ENCODE measurements at places on chromosomes 2 and 18. TPM values are rescaled to one million over a fixed set of nuclear protein-coding genes. Genes with fewer than 3 reads are reported as not detected.

DPYSL5 gene
- total RNA-seq, result 3.3 TPM

IL37 gene
- total RNA-seq, result not detected

IL36B gene
- total RNA-seq, result not detected

ADGRF3 gene
- total RNA-seq, result not detected

WNT10A gene
- 5.7 TPM for total RNA-seq

LAMA1 gene
- 4.5 TPM for total RNA-seq

GRCh38 chr2:151175864-151176263, 85.8 kb downstream of the RBM43 start:
- no peak for DNase-seq

DNA sequence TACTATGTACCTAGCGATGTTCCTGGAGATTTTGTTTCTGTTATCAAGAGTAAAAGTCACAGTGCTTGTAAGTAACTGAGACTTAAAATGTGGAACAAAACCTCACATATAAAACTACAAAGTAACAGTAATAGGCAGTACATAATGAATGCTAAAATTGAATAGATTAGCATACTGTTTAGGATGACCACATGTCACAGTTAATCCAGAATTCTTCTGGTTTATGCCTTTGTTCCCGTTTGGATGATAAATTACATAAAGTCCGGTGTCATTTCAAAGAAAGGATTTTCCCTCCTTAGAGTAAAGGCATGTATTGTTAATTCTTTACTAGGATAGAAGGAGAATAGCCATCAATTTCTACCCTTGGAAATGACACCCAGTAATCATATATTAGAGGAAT, 56.1 kb downstream of the RBM43 start:
- no peak for DNase-seq

DNA sequence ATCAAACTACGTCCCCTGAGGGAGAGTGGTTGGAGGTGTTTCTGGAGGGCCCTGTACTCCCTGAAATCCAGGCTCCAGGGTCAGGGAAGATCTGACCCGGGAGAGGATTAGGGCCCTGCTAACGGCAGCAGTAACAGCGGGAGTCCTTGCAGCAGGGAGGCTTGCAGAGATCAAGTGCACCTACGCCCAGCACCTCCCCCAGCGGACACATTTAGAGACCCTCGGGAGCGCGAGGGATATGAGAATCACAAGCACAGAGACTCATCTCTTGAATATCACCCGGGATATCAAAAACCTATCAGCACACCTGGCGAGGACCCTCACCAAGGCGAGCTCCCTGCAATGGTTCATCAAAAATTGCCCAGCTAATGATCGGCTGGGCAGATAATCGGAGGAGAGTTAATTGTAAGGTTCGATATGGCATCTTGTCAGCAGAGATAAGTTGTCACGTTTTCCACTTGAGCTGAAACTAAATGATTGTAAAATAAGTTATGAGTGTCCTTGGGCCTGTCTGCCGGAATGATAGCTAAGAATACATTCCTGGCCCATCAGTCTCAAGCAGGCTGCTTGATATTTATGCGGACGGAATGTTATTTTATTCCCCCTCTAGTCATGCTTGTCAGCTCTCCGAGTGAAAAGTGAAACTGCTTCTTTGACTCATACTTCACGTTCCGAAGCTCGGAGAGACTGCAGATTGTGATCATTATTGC, 209.8 kb downstream of the GBX2 start:
- no peak for DNase-seq

GRCh38 chr2:144504218-144504641, 15.7 kb downstream of the ZEB2 start:
- DNase-seq, result peak; percentile 56

DNA sequence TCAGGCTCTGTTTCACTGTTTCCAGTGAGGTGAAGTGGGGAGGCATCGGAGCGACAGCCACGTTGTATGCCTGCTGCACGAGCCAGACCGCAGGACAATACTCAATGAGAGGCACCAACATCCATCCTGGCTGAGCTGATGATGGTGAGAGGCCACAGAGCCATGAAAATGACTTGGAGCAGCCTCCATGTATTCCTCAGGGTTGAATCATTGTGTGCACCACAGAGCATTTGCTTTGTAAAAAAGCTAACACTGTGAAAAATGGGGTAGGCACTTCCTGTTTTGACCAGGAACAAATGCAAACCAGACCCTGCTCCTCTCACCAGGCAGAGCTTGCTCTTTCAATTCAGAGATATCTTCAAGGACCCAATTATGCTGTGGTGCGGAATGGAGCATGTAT, 87.2 kb downstream of the LPIN1 start:
- no peak for DNase-seq

GRCh38 chr2:85156153-85156552, 23.0 kb downstream of the TCF7L1 start:
- DNase-seq, result peak; percentile 75

- no peak for DNase-seq
Measured at GRCh38 chr2:96929245-96929925, 57.0 kb downstream of the FAM178B start.

- DNase-seq, result no peak
Measured at GRCh38 chr2:44957656-44958327, 16.3 kb downstream of the SIX3 start.

- no peak for DNase-seq
Measured at GRCh38 chr2:7972670-7973069, 709.2 kb upstream of the ID2 start.

- DNase-seq, result no peak
Measured at GRCh38 chr2:191597186-191597751, 80.7 kb upstream of the NABP1 start.

GRCh38 chr2:86302320-86302719, 35.1 kb downstream of the REEP1 start:
- DNase-seq, result peak; percentile 37

GRCh38 chr18:10057894-10058791, 144.3 kb downstream of the VAPA start:
- peak; percentile 37 for DNase-seq

- no peak for DNase-seq
Measured at GRCh38 chr2:165508927-165509326, 39.4 kb downstream of the CSRNP3 start.

- DNase-seq, result peak; percentile 13
Measured at GRCh38 chr18:63683152-63683551, 19.6 kb upstream of the SERPINB11 start.

DNA sequence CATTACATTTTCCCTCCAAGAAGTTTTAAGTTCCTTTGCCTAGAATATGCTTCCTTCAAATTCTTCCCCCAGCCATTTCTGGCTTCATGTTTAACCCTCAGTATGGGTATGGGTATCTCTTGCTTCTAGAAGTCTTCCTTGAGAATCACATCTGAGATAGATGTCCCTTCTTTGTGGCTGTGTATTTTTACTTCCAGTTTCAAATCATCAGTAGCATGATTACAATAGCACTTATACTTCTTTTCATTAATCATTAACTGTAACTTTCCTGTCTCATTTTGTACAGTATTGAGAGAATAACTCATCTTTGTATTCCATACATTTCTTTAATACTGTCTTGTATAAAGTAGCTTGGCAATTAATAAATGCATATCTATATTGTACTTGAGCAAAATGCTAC, 17.3 kb upstream of the PDE1A start:
- no peak for DNase-seq

DNA sequence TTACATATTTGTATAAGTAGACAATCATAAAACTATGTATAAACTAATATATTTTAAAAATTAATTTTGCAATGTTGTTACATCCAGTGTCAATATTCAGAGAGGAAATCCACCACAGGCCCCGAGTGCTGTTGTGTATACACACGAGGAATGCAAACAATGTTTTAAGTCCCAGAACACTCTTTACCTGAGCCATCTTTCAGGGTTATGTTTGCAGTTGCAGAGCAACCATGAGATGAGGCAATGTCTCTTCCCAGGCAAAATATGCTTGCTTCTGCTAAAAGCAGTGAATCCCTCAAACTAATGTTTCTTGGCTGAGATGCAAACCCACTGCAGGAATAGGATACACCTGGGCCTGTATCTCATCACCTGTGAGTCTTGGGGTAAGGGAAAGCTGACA, 91.3 kb downstream of the ASXL2 start:
- peak; percentile 41 for DNase-seq

- DNase-seq, result peak; percentile 90
Measured at GRCh38 chr18:45328811-45329210, 286.5 kb upstream of the SLC14A2 start.

DNA sequence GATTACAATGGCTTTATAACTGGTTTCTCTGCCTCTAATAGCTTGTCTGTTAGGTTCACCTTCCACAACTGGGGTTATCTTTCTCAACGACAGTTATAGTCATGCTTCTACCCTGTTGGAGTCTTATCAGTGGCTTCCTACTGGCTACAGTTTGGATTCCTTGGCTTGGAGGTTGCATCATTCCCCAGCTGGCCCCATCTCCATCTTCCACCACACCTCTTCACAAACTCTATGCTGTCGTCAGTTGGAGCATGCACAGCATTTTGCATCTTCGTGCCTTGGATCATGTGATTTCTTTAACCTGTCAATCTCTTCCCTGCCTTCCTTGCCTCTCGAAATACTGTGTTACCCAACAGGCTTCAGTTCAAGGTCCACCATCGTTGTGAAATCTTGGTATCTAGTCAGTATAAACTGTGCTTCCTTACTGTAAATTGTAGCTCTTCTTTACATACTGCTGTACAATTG, 316.3 kb upstream of the CXCR4 start:
- DNase-seq, result no peak

- DNase-seq, result no peak
Measured at GRCh38 chr18:22521026-22521707, 103.5 kb upstream of the CTAGE1 start.

Measured in tongue (tissue), 3 donors.